Diencephalon (tissue), 1 donor: ENCODE measurements at places on chromosomes 4 and X. TPM values are rescaled to one million over a fixed set of nuclear protein-coding genes. Genes with fewer than 3 reads are reported as not detected.

IRS4 gene
- total RNA-seq: 14.5 TPM

GALNT7 gene
- 23.8 TPM for total RNA-seq

S100P gene
- 0.46 TPM for total RNA-seq

TKTL1 gene
- 0.69 TPM for total RNA-seq

TCEAL9 gene
- 42.9 TPM for total RNA-seq

KLHL4 gene
- total RNA-seq: 9.5 TPM

RAB40A gene
- 1.8 TPM for total RNA-seq

FAM50A gene
- total RNA-seq: 26.1 TPM

COL4A5 gene
- total RNA-seq: 20.5 TPM

ADH1C gene
- not detected for total RNA-seq

PPEF2 gene
- total RNA-seq: not detected

GAGE12F gene
- not detected for total RNA-seq

ZFP42 gene
- 1.4 TPM for total RNA-seq

CENPVL1 gene
- 6.7 TPM for total RNA-seq

PPP4R3C gene
- not detected for total RNA-seq

DNAAF6 gene
- 0.92 TPM for total RNA-seq

SLC6A14 gene
- total RNA-seq: not detected

SLC7A11 gene
- total RNA-seq: 52.1 TPM

RBM47 gene
- 3.5 TPM for total RNA-seq

VCX gene
- total RNA-seq: not detected

DCX gene
- total RNA-seq: 268 TPM

CT45A3 gene
- not detected for total RNA-seq

CHM gene
- total RNA-seq: 42.0 TPM

TGIF2LX gene
- total RNA-seq: not detected

VCX3A gene
- total RNA-seq: not detected

MAGEA1 gene
- total RNA-seq: not detected

TKTL2 gene
- 0.46 TPM for total RNA-seq

CWH43 gene
- 0.23 TPM for total RNA-seq

MAGEA12 gene
- not detected for total RNA-seq

NUDT10 gene
- total RNA-seq: 37.1 TPM

PDGFRA gene
- total RNA-seq: 112 TPM

HSFX3 gene
- not detected for total RNA-seq

LRAT gene
- 3.0 TPM for total RNA-seq

ATP1B4 gene
- not detected for total RNA-seq

CENPE gene
- 8.3 TPM for total RNA-seq

AMMECR1 gene
- 4.8 TPM for total RNA-seq

SLC26A1 gene
- 1.8 TPM for total RNA-seq

SLAIN2 gene
- total RNA-seq: 176 TPM

CT47B1 gene
- total RNA-seq: not detected
